ENCODE measurements at places on chromosomes 6 and 20.

GRCh38 chr6:20415712-20416454 is 14.2 kb downstream of the E2F3 start:
- no peak for DNase-seq

GRCh38 chr6:152267967-152268845 is 369.0 kb downstream of the SYNE1 start:
- no peak for DNase-seq

DNA sequence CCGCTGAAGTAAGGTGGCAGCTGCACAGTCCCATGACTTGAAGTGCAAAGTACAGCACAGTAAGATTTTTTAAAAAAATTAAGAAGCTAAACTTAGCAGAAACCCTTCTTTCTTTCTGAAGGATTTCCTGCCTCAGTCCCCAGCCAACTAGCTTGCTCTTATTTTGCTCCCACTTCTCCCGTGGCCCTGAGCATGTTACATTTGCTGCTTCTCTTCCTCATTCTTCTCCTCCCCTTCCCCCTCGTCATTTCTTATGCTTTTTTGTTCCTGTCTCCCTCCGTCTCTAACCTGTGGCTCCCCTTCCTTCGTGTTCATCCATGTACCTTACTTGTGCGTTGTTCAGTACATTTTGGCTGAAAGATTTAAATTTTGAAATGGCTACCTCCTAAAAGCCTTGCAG is 123.0 kb downstream of the SASH1 start:
- no peak for DNase-seq

DNA sequence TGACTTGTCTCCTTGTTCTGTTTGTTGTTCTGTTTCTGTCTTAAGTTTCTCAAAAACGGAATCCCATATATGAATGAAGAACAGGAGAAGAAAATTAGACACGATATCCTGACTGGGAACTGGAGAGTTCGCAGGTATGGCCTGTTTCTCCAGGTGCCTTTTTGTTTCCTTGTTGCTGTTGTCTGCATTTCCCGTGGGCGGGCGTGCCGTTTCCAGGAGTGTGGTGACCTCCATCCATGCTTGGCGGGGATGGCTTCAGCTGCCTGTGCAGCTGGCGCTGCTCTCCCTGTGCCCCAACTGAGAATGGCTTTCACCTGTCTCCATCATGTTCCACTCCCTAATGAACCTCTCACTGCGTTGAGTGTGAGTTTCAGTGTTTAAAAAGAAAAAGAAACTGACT is 4.4 kb downstream of the PNLDC1 start:
- DNase-seq, result no peak

DNA sequence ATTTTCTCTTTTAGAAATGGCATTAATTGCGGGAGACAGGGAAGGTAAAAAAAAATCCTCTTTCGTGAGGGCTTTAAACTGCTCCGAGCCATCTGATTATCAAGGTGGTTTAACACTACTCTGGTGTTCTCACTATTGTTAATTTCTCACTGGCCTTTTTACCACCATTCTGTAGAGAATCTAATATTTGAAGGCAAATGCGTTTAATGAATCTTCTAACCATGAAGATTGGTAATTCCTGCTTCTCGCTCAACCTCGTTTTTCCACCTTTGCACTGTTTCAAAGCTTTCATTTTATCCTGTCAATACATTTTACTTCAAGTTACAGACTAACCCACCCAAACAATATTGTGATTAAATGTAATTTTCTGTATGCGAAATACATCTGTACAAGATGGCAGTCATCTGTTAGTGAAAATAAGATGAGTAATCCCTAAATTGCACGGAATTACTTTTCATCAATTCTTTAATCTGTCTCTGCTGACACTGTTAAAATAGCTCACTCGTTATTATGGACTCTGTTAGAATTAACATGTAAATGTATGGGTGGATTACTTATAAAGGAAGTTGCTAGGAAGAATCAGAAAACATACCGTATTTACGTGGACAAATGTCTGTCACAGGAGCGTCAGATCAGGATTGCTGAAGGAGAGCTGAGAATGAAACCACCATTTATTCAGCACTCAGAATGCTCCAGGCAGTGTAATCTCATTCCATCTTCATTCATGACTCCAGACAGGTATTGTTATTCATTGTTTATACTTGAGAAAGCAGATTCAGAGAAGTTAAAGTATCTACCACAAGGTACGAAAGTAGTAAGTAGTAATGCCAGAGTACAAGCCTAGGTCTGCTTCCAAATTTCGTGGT is 1.1 kb upstream of the LCA5 start:
- DNase-seq, result no peak

DNA sequence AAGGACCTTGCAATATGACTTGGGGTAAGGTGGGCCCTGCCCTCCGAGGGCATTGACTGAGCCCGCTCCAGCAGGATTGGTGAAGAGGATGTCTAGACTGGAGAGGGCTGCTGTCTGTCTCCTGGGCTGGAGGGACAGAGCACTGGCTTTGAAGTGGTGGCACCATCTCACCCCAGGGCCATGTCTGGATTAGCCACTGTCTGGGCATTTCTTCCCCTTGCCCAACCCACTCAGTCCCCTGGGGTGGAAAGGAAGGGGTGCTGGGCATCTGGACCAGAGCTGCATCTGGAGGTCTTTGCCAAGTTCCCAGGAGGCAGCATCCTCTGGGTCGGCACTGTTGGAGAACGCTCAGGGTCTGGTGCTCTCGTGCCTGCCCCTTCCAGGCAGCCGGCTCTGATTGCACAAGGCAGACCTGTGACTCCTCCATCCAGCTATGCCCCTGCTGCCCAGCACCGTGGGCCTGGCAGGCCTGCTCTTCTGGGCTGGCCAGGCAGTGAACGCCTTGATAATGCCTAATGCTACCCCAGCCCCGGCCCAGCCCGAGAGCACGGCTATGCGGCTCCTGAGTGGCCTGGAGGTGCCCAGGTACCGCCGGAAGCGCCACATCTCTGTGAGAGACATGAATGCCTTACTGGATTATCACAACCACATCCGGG is at the start of gene R3HDML:
R3HDML (plus strand) TSS at position 319 of the 656 bp plus-strand sequence; CDS start at position 434, 115 bp downstream.
- no peak for DNase-seq

DNA sequence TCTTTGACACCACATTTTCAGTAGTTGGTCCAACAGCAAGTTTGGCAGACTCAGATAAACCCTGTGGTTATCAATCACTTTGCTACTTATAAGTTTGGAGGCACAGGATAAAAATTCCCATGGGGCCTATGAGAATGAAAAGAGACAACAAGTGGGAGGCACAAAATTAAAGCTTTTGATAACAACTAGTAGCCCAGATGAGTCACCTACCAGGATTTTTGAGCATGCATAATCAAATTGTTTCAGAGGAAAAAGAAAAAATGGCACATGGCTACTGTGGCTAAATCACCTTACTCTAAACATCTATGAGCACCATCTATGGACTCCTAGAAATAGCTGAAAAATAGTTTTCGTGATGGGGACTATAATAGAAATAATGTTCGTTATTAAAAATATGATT is 40.8 kb upstream of the BMP5 start:
- no peak for DNase-seq

GRCh38 chr6:10725044-10725443 is 2.2 kb downstream of the TMEM14C start:
- DNase-seq, result no peak

- DNase-seq, result no peak
Measured at GRCh38 chr6:1657771-1658165, 48.1 kb downstream of the FOXC1 start.

DNA sequence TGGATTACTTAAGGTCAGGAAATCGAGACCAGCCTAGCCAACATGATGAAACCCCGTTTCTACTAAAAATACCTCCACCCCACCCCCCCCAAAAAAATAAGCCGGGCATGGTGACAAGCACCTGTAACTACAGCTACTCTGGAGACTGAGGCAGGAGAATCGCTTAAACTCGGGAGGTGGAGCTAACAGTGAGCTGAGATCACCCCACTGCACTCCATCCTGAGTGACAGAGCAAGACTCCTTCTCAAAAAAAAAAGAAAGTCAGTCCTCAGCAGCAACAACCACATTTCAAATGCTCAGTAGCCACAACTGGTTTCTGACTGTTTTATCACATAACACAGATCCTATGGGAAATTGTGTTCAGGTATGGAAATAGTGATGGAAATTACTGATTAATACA is 135.3 kb downstream of the HFE start:
- no peak for DNase-seq

DNA sequence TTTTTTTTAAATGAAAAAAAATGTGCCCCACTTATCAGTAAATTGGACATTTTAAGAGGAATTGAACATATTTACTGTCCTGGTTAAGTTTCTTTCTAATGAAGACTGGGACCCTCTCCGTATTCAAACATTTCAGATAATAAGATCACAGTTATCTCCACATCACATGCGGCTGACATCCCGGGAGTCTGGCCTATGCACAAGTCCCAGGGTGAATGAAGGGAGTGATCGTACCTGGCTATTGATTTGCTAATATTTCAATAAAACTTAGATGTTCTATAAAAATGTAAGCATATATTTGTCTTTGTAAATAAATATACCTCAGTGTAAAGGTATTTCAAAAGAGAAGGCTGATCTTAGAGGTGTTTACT is 58.1 kb downstream of the FOXC1 start:
- DNase-seq, result no peak

DNA sequence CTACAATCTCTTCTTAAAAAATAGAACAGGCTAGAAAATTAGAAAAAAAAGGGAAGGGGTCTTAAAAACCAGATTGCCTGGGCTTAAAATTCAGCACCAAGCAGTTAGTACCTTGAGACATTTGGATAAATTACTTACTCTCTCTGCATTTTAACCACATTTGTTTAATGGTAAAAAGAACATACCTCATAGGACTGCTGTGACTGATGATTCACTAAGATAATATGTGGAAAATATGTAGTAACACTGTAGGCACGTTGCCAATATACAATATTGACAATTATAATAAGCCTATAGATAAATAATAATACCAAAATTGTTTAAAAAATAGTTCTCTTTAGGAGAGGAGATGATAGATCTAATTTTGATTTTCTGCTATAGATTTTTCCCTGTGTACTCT is 750.4 kb downstream of the TENT5A start:
- DNase-seq, result no peak

- no peak for DNase-seq
Measured at GRCh38 chr6:37126493-37126958, 43.4 kb upstream of the PIM1 start.

GRCh38 chr6:82072751-82073150 is 174.8 kb downstream of the IBTK start:
- no peak for DNase-seq

- no peak for DNase-seq
Measured at GRCh38 chr6:116096979-116097816, 3.5 kb upstream of the NT5DC1 start.

DNA sequence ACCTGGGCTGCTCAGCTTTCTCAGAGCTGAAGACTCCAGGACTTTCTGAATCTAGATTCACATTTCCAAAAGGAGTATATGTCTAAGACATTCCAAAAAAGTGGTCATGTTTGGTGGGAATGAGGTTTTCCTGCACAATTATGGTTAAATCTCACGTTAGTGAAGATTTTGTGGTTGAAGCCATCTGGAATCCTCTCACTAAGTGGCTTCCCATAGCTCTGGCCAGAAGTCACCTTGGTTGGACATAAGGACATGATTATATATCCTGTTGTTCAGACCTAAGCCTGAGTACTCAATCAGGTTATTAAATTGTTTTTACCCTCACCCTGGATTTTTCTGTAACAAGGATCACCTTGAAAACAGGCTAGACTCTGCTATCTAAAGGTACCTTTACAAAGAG is 176.1 kb upstream of the PLN start:
- no peak for DNase-seq

- DNase-seq, result no peak
Measured at GRCh38 chr20:34529742-34530141, 13.5 kb downstream of the DYNLRB1 start.

DNA sequence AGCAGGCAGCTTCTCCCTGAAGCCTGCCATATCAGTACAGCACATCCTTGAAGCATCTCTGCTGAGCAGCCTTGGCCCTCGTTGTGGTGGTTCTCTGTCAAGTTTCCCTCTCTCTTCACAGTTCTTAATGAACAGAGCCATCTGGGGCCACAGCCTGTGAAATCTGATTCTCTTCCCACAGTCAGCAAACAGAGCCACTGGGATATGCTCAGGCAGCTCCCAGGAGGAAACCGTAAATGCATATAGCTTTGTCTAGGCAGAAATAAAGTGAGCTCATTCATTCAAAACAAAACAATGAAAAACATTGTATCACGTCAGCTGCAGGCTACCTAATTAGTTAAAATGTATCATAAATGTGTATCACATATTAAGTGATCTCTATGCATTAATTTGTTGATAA is 80.3 kb downstream of the TBC1D7 start:
- no peak for DNase-seq

GRCh38 chr20:45461225-45461624 is 8.3 kb upstream of the WFDC2 start:
- DNase-seq, result no peak

DNA sequence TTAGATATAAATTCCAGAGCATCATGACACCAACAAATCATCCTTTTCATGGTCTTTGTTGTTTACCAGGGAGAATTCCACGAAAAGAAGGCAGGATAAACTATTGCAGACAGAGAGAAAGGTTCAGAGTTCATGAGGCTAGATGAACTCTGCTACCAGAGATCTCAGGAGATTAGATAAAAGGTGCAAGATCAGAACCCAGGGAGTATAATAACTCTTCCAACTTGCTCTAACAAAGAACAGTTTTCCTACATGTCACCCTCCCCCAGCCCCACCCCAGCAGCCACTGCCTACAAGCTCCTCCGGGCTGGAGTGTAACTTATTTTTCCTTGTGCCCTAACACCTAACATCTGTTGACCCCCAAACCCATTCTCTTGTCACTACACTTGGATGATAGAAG is 13.9 kb upstream of the CITED2 start:
- DNase-seq, result no peak

GRCh38 chr6:4262526-4262925 is 127.2 kb upstream of the ECI2 start:
- DNase-seq, result no peak

GRCh38 chr20:24802286-24802820 is 146.7 kb upstream of the CST7 start:
- DNase-seq, result no peak

GRCh38 chr6:47414423-47415167 is 63.0 kb upstream of the CD2AP start:
- no peak for DNase-seq

DNA sequence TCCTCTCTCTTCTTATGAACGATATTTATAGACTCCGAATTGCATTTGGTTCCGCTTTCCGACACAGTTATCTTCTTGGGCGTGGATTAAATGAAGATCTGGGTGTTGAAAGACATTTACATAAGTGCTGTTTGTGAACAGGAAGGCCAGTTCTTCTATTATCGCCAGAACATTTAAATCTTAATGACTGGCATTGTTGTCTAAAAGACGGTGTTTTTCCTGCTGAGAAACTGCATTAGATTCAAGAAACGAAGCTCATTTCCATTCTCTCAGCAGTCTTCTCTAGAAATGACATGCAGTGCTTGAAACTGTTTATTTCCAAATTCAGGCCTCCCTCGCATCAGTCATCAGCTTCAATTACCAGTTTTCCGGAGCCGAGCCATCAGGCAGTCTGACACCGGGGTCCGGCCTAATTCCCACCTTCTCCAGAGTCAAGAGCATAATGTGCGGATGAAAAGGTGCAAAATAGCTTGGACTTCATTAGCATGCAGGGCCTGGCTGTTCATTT is 16.0 kb downstream of the LINC00237 start:
- no peak for DNase-seq
